ENCODE measurements at places on chromosomes 7 and 10.

DNA sequence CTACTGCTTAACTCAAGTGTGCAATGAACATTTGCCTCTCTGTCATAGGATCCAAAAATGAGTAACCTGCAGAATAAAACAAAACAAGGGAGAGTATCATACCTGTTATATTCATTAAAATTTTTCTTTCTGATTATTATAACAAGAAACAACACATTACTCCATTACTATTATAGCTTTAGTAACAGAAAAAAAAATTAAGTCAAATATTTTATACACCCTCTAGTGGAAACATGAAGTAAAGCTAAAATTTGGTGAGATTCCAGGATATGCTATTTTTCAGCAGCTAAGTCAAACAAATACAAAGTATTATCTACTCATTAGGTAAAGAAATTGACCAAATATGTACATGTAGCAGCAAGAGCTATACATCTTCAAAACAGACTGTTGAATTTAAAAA, 56.3 kb downstream of the PDZD8 start:
- no peak overlapping the region for H3K4me3 ChIP-seq
- H3K27ac ChIP-seq, result no peak overlapping the region
- no peaks in the 10 kb centered on the region for H3K27me3 ChIP-seq
- H3K36me3 ChIP-seq, result no peaks in the 10 kb centered on the region

GRCh38 chr7:92873776-92874175, 37.4 kb upstream of the CDK6 start:
- no peak overlapping the region for H3K4me3 ChIP-seq
- peaks cover 5% of the 10 kb centered on the region for H3K4me1 ChIP-seq
- no peak for DNase-seq
- no peaks in the 10 kb centered on the region for H3K27me3 ChIP-seq

- no peaks in the 10 kb centered on the region for H3K36me3 ChIP-seq
- peak overlapping the region; percentile 36 for H3K27ac ChIP-seq
- H3K27me3 ChIP-seq, result peaks cover 5% of the 10 kb centered on the region
- H3K4me1 ChIP-seq, result no peaks in the 10 kb centered on the region
- H3K4me3 ChIP-seq, result peak overlapping the region; percentile 48
Measured at GRCh38 chr10:80535671-80536360, 1.9 kb upstream of the SH2D4B start.

- no peaks in the 10 kb centered on the region for H3K4me1 ChIP-seq
- H3K27ac ChIP-seq, result no peak overlapping the region
- no peak for DNase-seq
- H3K36me3 ChIP-seq, result no peaks in the 10 kb centered on the region
- no peaks in the 10 kb centered on the region for H3K27me3 ChIP-seq
Measured at GRCh38 chr7:26426096-26426495, 134.4 kb downstream of the SNX10 start.

Measured in tibial artery (tissue), 4 donors.